ENCODE measurements at places on chromosomes 12 and 14.

DNA sequence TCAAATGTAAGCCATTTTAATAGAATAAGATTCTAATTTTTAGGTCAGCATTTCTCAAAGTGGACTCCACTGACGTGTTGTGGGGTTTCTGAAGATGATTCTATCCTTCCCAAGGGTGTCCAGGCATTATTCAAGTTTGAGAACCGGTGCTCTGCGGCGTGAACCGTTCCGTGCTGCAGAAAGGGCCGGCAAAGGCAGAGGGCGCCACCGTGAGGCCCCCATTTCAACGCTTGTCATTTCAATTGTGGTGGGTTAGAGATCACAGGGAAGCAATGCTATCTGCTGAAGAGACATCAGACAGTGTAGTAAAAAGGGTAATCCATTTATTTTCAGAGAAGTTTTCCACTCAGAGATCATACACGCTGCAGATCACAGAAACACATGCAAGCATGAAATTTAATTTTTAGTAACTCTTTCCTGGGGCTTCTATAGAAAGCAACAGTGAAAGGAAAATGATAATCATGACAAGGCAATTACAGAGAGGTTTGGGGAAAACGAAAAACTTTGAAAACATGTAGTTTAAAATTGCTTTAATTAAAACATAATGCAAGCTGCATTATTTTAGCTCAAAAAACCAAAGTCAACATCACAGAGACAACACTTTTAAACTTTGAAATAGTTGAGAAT is 201.7 kb downstream of the EXOC5 start:
- DNase-seq = peak; percentile 10

- peak; percentile 98 for DNase-seq
Observed at GRCh38 chr12:121786440-121786825, 7.1 kb downstream of the RHOF start.

DNA sequence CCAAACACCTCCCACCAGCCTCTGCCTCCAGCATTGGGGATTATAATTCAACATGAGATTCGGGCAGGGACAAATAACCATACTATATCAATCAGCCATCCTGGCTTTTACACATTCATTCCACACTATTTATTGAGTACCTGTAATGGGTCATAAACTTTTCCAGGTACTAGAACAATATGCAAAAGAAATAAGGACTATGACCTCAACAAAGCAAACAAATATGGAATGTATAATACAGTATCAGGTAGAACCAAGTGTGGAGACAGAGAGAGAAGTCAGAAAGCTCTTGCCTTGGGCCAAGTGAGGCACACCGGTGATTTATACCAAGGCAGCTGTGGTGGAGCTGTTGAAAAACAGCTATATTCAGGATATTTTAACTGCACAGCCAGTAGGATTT is 116.3 kb downstream of the TSPAN8 start:
- peak; percentile 30 for DNase-seq

GRCh38 chr12:27619308-27619707 is 76.9 kb upstream of the REP15 start:
- peak; percentile 91 for DNase-seq

GRCh38 chr12:2833810-2834209 is 1.0 kb downstream of the NRIP2 start:
- DNase-seq = no peak
